CD4-positive, alpha-beta T cell treated with Interleukin-6 at 100 ng/mL for 8 hours (primary cell): ENCODE measurements at places on chromosomes 11 and 22.

GRCh38 chr11:63560506-63561180 is 2.5 kb downstream of the PLAAT2 start:
- DNase-seq: peak; percentile 55

- no peak for DNase-seq
Observed at GRCh38 chr11:111748035-111748804, 18.0 kb downstream of the PPP2R1B start.

GRCh38 chr22:24156913-24157821 is 24.1 kb upstream of the SUSD2 start:
- peak; percentile 91 for DNase-seq

GRCh38 chr11:33735271-33736147 is 714 bp downstream of the CD59 start:
- DNase-seq: peak; percentile 35

DNA sequence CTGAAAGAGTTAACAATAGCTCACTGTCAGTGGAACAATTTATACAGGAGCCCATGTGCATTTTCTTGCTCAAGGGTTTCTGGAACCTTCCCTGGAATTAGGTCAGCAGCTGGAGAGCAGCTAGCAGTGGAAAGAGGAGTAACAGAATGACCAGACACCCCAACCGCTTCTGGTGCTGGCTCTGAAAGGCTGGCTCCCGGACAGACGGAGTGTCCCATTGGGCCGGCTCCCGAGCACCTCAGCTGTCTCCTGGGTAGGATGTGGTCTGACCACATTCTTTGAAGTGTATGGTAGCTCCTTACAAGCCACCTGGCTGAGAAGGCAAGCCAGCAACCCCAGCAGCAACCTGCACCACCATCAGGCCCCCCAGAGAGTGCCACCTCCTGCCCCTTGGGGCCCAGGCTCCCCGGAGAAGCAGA is 44.7 kb downstream of the ABTB2 start:
- DNase-seq: peak; percentile 10

DNA sequence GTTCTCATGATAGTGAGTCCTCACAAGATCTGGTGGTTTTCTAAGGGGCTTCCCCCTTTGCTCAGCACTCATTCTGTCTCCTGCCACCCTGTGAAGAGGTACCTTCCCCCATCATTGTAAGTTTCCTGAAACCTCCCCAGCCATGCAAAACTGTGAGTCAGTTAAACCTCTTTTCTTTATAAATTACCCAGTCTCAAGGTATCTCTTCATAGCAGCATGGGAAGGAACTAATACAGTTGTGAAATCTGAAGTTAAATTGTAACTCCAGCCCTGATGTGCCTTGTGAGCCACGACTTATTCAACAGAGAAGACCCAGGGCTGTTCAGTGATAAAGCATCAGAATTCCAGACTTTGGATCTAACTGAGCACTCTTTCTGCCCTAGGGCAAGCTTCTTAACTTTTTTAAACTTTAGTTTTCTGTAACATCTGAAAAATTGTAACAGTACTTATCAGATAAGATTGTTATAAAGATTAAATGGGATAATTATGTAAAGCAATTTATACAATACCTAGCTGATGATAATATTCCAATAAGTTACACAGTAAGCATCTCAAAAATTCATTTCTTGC is 220.0 kb downstream of the TRPC6 start:
- DNase-seq: no peak

DNA sequence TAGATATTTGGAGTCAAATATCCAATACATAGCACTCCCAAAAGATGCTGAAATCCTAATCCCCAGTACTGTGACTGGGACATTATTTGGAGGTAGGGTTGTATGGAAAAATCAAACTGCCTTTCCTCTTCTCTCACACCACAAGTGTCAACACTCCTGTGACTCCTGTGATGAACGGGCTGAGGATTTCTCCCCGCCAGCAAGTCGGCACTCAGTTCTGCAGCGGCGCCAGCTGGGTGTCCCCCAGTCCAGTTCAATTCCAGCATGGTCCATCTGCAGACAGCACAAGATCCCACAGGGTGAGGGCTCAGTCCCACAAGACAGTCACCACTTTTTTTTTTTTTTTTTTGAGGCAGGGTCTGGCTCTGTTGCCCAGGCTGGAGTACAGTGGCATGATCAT is 4.3 kb upstream of the PARVB start:
- no peak for DNase-seq

DNA sequence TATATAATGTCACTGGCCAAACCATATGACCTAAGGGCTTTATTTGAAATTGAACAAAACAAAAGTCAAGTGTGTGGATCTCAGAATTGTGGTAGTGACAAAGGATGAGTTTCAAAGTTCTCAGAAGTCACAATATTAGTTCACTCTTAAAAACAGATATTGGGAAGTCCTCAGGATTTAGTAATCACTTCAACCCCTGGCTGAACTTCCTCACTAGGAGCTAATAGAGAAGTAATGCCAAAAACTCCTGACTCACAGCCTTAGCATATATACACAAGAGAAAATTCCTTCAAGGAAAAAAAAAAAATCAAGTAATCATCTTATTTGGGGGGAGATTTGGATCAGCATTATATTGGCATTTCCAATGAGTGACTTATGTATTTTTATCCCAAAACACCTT is 75.6 kb upstream of the APOA1 start:
- DNase-seq: no peak

DNA sequence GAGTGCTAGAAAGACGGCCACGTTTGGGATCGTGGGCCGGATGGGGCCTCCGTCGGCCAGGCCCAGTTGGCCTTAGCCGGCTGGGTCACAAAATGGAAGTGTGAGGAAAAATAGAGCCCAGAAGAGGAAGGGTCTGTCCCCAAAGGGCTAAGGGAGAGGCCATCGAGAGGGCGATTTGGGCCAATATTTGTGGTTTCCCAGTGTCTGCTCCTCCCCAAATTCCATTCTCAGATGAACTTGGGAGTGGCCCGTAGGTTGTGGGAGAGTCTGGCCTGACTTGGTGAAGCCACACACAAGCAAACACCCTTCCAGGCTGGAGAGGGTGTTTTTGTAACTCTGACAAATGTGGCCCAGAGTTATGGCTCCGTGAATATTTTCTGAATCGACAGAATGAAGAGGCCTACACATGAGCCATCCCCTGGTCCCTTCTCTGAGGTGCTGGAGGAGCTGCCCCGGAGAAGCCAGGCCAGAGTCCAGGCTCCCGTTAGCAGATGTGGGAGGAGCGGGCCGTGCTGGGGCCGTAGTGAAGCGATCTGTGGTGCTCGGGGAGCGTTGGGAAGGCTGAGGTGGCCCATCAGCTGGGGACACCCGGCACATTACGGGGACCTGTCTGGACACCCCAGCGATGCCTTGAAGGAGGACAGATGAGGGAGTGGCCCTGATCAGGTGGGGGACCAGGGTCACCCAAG is 73.5 kb upstream of the PPARA start:
- DNase-seq: no peak

- DNase-seq: no peak
Observed at GRCh38 chr22:46272196-46272595, 4.4 kb downstream of the TTC38 start.

GRCh38 chr11:11036185-11036847 is 178.5 kb upstream of the ZBED5 start:
- no peak for DNase-seq

DNA sequence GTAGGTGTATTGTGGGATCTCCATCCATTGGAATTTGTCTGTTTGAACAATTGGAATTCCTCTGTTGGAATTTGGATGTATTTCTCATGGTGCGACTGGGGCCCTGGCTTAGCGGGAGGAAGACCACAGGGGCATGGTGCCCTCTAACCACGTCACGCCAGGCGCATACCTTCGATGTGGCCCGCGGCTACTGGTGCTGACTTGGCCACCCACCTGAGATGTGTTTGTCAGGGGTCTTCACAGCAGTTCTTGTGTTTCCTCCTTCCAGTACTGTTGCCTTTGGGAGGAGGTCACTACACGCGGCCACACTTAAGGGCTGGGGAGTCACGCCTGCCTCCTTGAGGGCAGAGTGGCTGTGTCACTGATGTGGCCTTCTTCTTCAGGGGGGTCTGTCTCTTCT is 36.6 kb upstream of the GRAMD4 start:
- DNase-seq: no peak

- DNase-seq: no peak
Observed at GRCh38 chr11:75782540-75783263, 14.1 kb downstream of the DGAT2 start.

DNA sequence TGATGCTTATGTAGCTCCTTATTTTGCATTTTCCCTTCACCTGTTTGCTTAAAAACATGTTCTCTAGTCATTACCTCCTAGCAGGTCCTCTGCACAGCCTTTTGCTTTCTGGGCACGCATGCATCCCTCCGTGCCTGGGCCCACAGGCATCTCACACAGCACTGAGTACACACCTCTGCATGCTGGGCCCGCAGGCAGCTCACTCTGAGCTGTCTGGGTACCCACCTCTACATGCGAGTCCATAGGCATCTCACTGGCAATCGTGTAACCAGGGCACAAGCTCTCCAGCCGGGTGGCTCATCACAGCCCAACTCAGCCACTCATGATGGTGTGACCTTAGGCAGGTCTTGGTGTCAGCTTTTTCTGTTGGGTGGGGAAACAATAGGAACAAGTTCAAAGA is 68.7 kb upstream of the GAL start:
- no peak for DNase-seq

DNA sequence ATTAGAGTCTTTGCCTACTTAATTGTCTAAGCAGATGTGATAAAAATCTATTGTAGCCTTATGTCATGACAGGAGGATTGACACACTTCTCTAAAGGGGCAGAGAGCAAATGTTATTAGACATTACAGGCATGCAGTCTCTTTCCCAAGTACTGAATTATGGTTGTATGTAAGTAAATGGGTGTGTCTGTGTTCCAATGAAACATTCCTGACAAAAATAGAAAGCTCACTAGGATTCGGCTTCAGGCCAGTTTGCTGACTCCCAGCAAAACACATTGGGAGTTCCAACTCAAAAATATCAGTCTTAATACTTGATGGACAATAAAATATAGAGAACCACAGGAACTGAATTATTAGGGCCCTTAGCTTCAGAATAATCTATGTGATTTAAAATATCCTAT is 1480.4 kb downstream of the FAM181B start:
- DNase-seq: no peak

DNA sequence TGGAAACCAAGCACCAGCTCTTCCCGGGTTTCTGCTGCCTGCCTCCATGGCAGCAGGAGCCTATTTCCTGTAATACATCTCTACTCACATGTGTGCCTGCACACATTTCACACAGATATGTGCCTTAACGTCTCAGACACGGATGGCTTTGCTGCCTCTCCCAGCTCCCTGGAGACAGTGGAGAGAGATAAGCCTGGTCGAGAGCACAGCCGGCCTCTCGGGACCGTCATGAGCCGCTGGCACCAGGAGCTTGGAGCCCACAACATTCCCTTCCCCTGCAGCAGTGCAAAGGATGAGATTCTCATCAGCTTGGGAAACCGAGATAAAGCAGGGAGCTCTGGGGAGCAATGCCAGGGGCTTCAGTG is 587.7 kb downstream of the BRD1 start:
- no peak for DNase-seq

- DNase-seq: no peak
Observed at GRCh38 chr11:34833602-34834001, 82.6 kb downstream of the APIP start.

GRCh38 chr11:120908461-120909181 is 115.3 kb upstream of the TBCEL start:
- no peak for DNase-seq

- no peak for DNase-seq
Observed at GRCh38 chr22:47164514-47165337, 402.3 kb downstream of the TBC1D22A start.

DNA sequence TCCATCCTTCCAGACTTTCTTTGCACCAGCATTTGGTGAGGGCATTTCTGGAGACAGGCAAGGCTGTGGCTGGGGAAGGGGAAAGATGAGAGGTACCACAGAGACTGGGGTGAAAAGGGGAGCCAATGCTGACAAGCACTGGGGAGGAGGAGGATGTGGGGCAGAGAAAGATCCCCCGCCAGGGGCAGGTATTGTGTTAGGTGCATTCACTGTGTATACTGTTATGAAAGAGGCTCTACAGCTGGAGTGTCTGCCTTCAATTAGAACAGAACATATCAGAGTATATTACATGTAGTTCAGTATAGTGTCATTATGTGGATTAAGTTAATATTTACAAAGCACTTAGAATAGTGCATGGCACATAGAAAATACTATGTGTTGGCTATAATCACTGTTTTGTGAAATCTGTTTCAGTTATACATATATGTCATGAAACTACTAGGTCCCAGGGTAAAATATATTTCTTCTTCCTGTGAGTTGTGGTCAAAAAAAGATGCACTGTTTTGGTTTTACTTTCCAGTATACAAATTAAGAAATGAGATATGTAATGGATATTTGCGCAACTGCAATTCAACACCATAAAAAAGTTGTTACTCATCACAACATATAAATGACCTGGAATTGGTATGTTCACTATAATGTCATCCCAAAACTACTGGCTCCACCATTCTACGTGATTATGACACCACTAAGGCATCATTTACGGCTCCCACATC is 8.4 kb downstream of the MSANTD2 start:
- DNase-seq: no peak

- DNase-seq: no peak
Observed at GRCh38 chr22:21790359-21790758, 54.8 kb upstream of the YPEL1 start.

DNA sequence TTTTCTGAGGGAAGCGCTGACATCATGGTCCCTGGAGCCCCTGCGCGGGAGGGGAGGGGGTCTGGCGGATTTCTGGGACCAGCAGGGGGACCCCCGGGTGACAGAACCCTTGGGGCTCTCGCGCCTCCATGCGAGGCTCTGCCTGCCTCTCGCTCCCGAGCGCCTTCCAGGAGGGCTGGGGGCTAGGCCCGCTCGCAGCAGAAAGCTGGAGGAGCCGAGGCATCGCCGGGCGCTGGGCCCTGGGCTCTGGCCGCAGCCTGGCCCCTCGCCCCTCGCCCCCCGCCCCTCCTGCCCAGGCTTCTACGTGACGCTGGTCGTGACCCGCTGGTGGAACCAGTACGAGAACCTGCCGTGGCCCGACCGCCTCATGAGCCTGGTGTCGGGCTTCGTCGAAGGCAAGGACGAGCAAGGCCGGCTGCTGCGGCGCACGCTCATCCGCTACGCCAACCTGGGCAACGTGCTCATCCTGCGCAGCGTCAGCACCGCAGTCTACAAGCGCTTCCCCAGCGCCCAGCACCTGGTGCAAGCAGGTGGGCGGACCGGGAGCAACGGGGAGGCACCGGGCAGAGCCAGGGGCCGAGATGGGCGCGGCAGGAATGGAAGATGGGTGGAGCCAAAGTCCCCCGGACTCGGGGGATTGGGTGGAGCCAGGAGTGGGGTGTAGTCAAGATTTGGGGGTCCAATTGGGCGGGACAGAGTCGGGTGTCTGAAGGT is 5.4 kb downstream of the BEST1 start:
- no peak for DNase-seq

DNA sequence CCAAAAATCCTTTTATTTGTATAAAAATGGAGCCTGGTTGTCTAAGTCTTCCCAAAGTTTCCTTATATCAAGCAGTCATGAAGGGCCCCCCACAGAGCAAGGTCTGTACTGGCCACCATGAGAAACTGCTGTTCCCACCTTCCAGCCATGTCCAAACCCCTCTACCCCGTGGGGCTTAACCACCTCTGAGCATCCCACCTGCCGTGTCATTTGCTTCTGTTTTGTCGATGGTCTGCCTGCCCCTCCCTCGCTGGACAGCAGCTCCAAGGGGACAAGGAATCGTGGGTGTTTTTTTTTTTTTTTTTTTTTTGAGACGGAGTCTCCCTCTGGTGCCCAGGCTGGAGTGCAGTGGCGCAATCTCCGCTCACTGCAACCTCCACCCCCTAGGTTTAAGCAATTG is 11.1 kb upstream of the ANO1 start:
- DNase-seq: no peak

- DNase-seq: no peak
Observed at GRCh38 chr22:49112176-49112575, 715.5 kb downstream of the BRD1 start.
